T-helper 17 cell (primary cell): ENCODE measurements at places on chromosomes 4 and X. TPM values are rescaled to one million over a fixed set of nuclear protein-coding genes. Genes with fewer than 3 reads are reported as not detected.

Gene CENPVL2
- total RNA-seq: not detected

Gene CYSLTR1
- 1.9 TPM for total RNA-seq

Gene H2AZ1
- 105 TPM for total RNA-seq

Gene TMEM150C
- 0.15 TPM for total RNA-seq
